ENCODE measurements at places on chromosomes 4 and X.

- DNase-seq, result no peak
Observed at GRCh38 chr4:39308611-39309010, 57.6 kb downstream of the RFC1 start.

DNA sequence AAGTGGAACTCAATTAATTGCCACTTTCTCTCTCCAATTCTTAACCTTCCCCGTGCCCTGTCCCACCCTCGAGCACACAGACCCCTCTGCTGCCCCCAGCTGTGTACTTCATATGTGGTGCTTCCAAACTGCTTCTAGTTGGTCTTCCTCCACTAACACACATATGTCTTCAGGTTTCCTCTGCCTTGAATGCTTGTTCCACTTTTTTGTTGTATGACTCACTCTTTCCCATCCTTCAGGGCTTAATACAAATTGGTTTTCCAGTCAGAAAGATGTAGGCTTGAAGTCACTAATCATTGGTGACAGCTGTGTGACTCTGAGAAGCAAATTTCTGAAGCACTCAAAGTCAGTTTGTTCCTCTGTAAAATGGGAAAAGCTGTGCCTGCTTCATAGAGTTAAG, 30.6 kb downstream of the TRIM2 start:
- DNase-seq, result no peak

DNA sequence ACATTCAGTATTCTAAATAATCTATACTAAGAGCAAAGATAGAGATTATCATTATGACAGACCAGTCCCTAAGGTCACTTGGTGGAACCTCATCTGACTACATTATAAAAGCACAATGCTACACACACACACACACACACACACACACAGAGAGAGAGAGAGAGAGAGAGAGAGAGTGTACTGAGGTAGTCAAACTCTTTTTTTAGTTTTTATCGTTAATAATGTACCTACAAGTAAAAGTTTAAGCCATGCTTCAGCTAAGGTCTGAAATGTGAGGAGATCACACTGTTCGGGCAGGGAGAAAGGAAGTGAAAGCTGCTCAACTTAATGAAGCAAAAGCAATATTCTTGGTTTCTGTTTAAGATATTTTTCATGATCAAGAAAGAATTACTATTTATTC, 75.8 kb upstream of the CCDC160 start:
- no peak for DNase-seq

DNA sequence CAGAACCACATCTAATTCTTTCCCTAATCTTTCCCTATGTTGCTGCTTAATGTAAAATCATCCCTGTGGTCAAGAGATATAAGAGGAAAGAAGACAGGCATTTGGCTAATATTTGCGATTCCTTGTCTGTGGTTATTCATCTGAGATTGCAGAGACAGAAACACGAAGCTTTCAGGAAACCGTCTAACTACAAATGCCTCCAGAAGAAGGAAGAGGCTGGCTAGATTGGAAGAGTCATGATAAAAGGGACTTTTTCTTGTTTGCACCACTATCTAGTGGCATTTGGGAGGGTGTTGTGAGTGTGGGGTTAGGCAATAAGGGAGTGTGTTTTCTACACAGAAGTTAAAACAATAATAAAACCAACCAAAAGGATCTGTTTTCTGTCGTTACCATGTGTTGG, 43.9 kb downstream of the TMEM154 start:
- DNase-seq, result no peak

- DNase-seq, result no peak
Observed at GRCh38 chr4:156773648-156774357, 197.8 kb downstream of the PDGFC start.

DNA sequence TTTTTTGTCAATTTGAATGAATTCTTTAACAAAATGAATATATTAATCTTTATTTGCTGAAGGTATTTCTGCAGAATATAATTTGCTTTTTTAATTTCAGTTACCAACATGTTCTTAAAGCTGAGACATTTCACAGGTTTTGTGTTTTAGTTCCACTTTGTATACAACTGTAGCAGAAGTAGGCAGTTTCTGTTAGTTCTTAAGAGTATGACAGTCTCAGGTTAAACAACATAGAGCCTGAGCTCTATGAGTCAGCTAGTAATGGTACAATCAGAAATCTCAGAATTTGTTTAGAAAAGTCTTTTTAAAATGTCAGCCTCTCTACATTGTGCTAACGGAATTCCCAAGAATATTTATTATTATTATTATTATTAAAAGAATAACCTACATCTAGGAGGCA, 50.4 kb downstream of the GSTCD start:
- DNase-seq, result no peak

GRCh38 chr4:67933755-67934154, 29.5 kb downstream of the TMPRSS11A start:
- DNase-seq, result no peak

DNA sequence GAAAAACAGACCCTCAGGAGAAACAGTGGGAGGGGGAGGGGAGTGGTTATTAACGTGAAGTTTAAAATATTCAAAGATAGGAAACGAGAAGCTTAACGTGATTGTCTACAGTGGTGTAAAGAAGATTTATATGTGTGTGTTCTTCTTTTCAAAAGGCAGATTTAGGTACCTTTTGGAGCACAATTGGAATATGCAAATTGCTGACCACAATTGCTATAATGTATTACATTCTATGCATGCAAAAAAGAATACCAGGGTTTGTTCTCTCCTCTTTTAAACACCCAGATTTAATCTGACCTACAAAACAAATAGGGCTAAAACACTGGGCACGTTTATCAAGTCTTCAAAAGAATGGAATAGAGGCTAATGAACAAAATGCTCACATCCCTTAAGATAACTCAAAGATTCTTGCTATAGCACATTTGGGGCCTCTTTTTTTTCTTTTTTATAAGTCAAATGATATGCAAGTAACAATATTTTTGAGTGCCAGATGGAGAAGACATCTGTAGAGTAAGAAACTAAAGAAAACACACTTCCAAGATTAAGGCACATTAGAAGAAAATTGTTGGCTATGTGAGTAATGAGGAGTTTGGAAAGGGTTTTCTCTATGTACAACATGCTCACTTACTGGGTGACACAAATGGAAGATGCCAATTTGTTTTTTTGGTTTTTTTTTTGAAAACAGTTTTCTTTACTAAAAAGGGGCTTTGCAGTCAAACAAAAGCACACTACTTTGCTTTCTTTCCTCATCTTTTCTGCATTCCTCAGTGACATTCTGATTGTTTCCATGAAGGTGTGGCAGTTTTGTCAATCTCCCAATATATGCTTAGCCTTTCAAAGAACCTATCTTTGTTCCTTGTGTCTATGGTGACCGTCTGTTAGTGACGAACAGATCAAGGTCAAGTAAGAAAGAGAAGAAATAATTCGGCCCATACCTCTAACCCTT, 240.3 kb downstream of the PALLD start:
- no peak for DNase-seq

GRCh38 chr4:66640233-66640990, 904.9 kb downstream of the CENPC start:
- no peak for DNase-seq
